Left renal cortex interstitium (tissue), 4 donors: ENCODE measurements at places on chromosomes 5 and 9.

DNA sequence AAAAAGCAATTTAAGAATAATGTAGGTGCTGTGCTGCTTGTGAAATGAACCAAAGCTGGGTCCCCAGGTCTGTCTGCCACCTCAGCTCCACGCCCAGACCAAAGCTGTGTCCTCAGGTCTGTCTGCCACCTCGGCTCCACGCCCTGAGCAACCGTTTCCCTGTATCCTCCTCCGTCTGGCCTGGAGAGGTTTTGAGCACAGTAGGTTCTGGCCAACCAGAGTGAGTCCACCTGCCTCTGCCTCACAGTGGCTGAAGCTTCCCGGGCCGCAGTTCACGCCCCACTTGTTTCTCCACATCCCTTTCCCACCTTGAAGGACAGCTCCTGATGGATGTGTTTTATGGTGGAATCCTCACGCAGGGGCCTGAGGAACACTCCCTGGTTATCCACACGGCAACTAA lies 120.5 kb downstream of the ADAMTS2 start:
- DNase-seq = no peak

DNA sequence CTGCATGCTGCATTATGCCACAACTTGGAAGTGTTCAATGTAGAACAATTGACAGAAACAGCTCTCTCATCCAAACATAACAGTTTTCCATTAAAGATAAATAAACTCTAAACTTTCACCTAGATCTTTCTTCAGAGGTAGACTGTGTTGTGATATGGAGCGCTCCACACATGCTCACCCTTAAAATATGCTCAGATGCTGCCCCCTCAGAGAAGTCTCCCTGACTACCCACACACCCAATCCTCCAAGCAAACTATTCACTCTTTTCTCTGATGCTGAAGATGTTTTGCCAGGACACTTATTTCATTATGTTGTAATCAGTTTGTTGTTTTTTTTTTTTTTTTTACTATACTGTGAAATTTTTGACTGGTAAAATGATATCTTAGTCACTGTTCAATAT lies 206.6 kb upstream of the RASA1 start:
- DNase-seq = no peak

GRCh38 chr9:88435336-88435735 lies 47.1 kb downstream of the SPIN1 start:
- DNase-seq = no peak

DNA sequence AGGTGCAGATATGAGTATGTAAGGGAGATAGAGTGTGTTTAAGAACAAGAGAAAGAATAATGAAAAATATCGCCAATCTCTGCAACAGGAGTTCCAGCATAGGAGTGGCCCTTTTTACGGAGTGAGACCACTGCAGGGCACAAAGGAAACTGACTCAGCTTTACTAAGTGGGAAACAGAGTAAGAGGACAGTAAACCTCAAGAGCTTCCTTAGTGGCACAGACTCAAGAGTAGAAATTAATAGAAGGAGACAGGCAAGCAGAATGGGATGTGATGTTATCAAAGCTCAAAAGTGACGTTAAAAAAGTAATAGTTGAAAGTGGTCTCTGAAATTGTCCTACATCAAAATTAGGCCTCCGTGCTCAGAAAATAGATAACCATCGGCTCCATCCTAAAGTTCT lies 2.1 kb upstream of the SH3RF2 start:
- no peak for DNase-seq

GRCh38 chr5:39262981-39263380 lies 43.6 kb upstream of the FYB1 start:
- no peak for DNase-seq

GRCh38 chr9:87216897-87217455 lies 269.7 kb upstream of the GAS1 start:
- DNase-seq = no peak

DNA sequence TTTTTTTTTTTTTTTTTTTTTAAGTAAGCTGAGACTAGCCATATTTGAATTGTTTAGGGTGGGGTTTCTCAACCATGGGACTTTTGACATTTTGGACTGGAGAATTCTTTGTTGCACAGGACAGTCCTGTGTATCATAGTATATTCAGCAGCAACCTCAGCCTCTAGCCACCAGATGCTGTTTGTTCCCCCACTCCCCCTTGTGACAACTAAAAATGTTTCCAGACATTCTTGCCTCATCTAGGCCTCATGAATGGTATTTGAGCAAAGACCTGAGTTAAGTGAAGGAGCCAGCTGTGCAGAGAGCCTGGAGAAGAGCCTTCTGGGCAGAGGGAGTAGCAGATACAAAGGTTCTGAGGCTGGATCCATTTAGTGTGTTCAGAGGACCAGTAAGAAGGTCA lies 155.9 kb downstream of the SGCD start:
- DNase-seq = no peak

DNA sequence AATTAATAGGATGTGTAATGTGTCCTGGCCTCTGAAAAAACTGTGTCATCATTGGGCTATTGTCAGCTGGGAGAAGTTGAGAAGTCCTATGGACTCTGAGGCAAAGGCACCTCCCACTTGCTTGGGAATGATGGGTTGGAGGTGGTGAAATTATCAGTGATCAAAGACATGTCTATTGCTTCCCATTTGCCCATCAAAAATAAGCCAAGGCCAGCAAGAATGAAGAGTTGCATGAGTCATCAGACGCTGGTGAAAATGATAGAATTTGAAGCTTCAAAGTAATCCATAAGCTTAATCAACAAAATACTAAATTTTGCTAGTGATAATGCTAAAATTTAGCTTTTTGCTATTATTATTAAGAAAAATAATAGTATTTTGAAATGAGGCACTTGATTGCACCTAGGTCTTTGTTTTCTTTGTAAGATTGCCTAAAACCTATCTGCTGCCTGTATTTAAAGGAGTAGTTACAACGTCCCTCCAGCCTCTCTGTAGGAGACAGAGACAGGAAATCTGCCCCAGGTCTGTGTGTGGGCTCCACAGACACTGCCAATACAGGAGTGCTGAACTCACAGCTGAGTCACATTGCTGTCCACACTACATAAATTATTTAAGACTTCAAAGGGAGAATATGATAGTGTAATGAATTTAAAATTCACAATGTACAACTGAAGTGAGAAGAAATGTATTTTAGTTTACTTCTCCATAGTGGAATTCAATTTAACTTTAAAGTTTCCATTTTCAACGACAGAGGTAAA lies 48.4 kb upstream of the APC start:
- no peak for DNase-seq

DNA sequence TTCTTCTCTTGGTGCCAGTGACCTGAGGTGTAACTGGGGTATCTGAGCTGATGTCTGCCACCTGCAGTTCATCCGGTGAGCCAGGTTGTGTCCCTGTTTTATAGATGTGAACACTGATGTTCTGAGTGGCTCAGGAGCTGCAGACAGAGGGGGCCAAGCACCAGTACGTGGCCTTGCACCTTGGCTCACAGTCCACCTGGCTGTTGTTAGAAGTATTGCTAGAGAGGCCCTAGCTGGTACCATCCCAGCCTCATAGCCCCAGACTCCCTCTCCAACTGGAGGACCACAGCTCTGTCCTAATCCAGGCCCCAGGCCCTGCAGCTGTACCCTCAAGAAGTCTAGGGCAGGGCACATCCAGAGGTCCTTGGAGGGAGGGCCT lies 16.2 kb downstream of the PHF2 start:
- no peak for DNase-seq

- no peak for DNase-seq
Observed at GRCh38 chr5:173826428-173827350, 61.5 kb upstream of the CPEB4 start.

- no peak for DNase-seq
Observed at GRCh38 chr9:106376689-106377088, 486.3 kb upstream of the ZNF462 start.

DNA sequence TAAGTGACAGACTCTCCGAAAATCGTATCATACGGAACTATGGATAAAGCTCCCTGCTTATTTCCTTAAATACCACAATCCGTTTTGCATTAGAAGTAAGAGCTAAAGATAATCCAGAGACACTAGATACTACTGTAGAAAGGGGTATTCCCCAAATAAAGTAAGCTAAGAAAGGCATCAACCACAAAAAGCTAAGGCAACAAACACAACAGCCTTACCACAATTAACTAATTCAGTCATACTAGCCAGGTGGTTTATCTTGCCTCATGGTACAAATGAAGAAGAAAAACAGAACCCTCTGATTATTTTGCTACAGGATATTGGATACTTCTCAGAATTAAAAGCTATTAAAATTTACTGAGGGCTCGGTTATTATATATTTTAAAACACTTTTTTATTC lies 14.1 kb downstream of the ERP44 start:
- no peak for DNase-seq

DNA sequence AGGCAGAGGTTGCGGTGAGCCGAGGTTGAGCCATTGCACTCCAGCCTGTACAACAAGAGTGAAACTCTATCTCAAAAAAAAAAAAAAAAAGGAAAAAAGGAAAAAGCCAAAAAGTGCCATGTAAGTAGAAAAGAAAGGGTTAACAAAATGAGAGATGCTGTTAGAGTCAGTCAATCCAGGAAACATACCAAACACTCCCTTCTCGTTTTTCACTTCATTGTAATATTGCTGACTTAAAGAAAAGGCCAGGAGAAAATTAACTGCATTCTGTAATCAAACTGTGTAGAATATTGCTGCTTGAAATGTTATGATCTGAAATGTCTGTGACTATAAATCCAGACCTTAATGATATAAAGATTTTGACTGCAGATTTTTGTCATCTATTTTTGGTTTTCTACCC lies 379.1 kb downstream of the ENC1 start:
- DNase-seq = no peak

GRCh38 chr5:136200130-136200529 lies 7.2 kb upstream of the SMIM32 start:
- no peak for DNase-seq

- no peak for DNase-seq
Observed at GRCh38 chr5:40828690-40829661, 6.0 kb downstream of the RPL37 start.

- DNase-seq = no peak
Observed at GRCh38 chr5:170701334-170701733, 82.2 kb upstream of the GABRP start.

DNA sequence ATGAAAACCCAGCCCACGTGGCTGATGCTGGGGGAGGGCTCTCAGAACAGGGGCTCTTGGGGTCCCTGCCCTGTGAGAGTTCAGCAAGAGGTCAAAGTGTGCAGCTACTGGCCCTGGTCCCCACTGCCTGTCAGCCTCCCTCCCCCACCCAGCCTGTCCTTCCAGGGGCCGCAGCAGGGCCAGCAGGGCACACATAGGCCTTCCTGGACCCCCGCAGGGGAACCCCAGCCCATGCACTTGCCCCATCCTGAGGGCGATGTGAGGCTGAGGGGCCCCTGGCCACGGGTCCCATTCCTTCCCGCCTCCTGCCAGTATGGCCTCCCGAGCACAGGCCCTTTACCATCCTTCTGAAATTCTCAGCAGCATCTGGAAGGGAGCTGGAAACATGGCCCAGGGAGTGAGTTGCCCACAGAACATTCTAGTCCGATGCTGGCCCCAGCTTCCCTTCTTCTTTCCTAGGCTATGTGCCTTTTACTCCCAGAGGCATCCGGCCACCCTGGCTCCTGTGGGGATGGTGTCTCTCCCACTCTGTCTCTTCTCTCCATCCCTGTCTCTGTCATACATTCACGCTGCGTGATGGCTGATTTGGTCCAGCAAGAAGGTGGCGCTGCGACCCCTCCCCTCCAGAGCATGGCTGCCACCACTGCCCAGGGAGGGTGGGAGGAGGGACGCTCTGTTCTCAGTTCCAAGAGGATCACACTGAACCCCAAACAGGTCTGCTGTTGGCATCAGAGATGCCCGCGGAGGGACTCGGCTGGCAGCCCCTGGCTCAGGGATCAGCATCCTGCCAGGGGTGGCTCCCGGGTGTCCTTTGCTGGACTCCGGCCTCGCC lies 19.6 kb downstream of the MRPL36 start:
- no peak for DNase-seq

DNA sequence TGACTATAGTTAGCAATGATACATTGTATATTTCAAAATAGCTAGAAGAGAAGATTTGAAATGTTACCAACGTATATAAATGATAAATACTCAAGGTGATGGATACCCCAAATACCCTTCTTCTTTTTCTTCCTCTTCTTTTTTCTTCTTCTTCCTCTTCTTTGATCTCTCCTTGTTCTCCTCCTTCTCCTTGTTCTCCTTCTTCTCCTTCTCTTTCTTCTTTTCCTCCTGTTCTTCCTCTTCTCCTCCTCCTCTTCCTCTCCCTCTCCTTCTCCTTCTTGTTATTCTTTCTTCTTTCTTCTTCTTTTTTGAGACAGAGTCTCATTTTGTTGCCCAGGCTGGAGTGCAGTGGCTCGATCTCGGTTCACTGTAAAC lies 616 bp upstream of the SPEF2 start:
- DNase-seq = no peak

DNA sequence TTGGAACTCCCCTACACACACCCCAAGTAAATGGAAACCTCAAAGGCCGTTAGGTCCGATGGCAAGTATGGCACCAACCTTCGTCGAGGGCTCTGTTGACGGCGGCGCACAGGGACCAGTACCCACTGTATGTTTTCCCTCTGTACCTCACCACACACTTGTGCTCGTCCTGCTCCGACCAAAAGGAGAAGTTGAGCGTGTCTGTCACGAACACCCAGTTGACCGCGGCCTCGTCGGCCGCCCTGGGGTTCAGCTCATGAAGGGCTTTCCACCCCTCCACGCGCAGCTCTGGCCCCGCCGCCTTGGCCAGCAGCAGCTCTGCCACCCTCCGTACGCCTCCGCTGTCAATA lies 24.0 kb downstream of the HNRNPK start:
- DNase-seq = no peak

DNA sequence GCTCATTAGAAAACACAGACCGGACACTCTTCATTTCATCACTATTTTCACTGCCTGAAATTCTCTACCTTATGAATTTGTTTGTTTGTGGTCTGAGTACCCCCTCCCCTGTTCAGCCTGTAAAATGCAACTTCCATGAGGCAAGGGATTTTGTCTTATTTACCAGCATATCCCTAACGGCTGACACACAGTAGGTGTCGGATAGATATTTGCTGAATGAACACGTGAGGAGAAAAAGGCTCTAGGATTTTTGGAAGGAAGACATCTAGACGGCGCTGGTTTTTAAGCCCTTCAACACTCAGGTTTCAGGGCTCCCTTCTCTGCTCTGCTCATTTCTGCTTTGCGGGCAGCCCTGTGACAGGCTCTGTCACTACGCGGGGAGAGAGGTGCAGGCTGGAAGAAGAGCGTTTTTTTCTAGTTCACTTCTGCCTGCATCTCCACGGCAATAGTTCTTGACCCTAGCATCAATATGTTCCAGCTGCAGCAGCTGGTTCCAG lies 41.0 kb downstream of the KCNMB1 start:
- DNase-seq = no peak

- DNase-seq = no peak
Observed at GRCh38 chr5:125057912-125058826, 311.7 kb upstream of the ZNF608 start.

- no peak for DNase-seq
Observed at GRCh38 chr5:123545506-123545905, 33.5 kb downstream of the CSNK1G3 start.

- no peak for DNase-seq
Observed at GRCh38 chr5:155052532-155052931, 39.0 kb downstream of the KIF4B start.
